ENCODE measurements at places on chromosomes 7 and 10.

DNA sequence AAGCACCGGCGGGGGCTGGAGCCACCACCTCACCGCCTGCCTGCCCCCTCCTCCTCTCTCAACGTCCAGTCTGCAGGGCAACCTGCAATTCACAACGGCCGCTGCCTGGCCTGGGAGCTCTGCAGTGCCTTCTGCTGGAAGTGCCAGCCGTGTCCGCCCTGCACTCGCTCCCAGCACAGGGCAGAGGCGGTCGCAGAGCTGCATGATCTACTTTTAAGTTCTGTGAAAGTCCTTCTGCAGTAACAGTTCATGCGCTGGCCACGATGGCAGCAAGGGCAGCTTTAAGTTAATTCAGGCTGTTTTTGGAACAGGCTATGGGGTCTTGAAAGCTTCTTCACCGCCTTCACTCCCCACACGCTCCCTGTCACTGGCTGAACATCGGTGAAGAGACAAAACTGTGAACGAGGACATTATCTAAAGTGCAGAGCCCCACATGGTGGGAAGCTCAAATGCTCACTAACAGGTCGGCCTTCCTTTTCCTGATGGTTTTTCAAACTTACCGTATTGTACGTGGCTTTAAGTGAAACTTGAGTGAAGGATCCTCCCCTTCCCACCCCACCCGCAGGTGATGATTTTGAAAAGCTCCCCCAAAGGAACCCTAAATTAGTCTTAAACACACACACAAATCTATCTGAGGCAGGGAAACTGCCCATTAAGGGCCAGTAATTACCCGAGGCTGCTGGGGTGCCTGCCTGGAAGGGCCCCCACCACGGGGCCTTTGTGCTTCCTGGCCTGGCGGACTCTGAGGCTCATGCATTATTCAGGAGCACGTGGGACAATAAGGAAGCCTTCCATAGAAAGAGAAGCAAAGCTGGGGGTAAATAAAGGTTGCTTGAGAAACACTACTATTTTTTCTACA is 504.3 kb downstream of the DNAJB6 start:
- no peak for DNase-seq

GRCh38 chr10:71765176-71765904 is 8.0 kb downstream of the VSIR start:
- DNase-seq: peak; percentile 80

DNA sequence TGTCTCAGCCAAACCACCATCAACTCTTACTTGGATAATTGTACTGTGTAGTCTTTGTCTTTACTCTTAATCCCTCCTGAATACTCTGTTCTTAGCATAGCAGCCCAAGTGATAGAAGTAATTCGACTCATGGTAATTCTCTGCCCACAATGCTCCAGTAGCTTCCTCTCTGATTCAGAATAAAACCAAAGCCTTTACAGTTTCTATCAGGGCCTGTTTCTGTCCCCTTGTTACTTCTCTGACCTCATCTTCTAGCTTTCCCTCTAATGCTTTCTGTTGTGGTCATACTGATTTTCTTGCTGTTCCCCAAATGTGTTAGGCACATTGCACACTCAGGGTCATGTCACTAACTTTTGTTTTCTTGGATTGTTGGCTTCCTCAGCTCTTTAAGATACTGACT is 8.0 kb downstream of the ZNF518A start:
- DNase-seq: no peak

GRCh38 chr7:100017300-100017699 is 1.9 kb downstream of the ZKSCAN1 start:
- no peak for DNase-seq

GRCh38 chr10:83702731-83703130 is 436.6 kb upstream of the GHITM start:
- DNase-seq: no peak

DNA sequence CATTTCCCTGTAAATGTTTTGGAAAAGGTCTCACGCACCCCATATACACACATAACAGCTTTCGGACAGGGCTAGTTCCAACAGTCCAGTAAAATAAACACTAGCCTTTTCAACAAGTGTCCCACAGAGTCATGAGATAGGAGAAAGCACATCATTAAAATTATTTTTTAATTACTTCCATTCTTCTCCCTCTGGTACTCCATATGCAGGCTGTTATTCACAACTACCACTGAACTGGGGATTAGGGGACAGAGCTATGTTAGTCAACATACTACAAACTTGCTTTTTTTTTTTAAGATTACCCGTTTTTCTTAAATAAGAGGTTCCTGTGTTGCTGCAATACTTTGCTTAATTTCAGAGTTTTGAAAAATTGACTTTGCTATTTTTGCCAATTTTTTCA is 576.6 kb upstream of the KCND2 start:
- no peak for DNase-seq

All from PC-9 (cell line).